Inflammatory macrophage treated with lipopolysaccharide for 4 hours (primary cell): ENCODE measurements at places on chromosomes 3 and 15.
A peak's percentile ranks its signal among the peaks of the same experiment; 100 is the strongest.

- no peak for DNase-seq
Measured at GRCh38 chr3:154510780-154511179, 80.8 kb upstream of the GPR149 start.

- no peak for DNase-seq
Measured at GRCh38 chr3:182738583-182739411, 54.5 kb upstream of the ATP11B start.

- peak; percentile 87 for DNase-seq
Measured at GRCh38 chr3:17023006-17023664, 138.4 kb downstream of the PLCL2 start.

- no peak for DNase-seq
Measured at GRCh38 chr3:158419820-158420653, 151.0 kb upstream of the MLF1 start.

GRCh38 chr15:28024889-28025250, 74.2 kb downstream of the OCA2 start:
- DNase-seq = no peak

GRCh38 chr15:74903676-74904075, 3.0 kb downstream of the FAM219B start:
- DNase-seq = no peak

DNA sequence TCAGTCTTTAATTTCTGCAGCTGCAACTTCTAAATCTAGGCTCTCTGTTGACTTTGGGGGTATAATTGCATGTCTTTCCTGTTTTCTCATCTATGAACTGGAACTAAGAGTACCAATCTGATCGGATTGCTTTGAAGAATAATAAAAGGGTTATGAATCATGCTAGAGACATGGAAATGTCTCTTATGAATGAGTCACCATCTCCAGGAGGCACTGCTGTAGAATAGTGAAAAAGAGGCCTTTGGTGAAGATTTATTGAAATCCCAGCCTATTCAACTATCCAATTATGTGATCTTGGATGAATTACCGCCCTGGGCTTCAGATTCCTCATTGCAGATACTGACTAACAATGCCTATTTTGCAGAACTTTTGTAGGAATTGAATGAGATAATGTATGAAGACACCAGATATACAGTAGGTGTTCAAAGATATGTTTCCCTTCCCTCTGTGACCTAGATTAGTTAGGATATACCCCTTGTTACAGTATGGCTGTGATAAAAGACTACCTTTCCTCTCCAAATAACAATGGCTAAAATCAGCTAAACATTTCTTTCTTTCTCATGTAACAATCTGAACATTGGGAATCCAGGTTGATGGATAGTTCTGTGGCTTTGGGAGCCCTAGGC, 11.5 kb upstream of the CMTM8 start:
- no peak for DNase-seq

DNA sequence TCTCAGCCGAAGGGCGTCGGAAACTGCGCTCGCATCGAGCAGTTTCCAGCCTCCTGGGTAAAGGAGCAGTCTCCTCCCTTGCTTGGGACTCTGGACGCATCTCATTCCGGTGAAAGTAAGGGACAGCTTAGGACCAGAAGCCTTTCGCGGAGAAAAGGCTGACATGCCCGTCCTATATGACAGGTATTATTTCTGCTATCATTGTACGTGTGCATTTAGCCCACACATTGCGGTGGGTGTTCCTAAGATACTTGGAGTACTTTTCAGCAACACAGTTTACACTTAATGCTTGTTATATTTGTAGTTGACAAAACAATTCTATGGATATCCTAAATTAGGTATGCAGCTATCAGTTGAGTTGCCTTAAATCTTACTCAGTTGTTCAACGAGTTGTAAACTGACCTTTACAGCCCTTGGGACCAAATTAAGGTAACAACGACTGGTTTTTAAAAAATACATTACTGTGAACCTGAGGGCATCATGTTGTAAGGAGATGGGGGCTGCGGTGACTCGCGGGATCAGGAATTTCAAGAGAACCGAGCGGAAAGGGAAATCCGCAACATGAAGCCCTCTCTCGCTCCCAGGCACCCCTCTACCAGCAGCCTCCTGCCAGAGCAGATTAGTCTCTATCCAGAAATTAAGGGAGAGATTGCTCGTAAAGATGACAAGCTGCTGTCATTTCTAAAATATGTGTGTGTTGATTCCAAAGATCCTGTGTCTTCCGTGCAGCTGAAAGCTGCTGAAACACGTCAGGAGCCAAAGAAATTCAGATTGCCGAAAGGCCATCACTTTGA, 632 bp upstream of the COPS2 start:
- no peak for DNase-seq

GRCh38 chr3:188687389-188687788, 484.4 kb upstream of the TPRG1 start:
- DNase-seq = peak; percentile 98

GRCh38 chr3:126389794-126390146, 4.9 kb upstream of the CFAP100 start:
- DNase-seq = no peak

DNA sequence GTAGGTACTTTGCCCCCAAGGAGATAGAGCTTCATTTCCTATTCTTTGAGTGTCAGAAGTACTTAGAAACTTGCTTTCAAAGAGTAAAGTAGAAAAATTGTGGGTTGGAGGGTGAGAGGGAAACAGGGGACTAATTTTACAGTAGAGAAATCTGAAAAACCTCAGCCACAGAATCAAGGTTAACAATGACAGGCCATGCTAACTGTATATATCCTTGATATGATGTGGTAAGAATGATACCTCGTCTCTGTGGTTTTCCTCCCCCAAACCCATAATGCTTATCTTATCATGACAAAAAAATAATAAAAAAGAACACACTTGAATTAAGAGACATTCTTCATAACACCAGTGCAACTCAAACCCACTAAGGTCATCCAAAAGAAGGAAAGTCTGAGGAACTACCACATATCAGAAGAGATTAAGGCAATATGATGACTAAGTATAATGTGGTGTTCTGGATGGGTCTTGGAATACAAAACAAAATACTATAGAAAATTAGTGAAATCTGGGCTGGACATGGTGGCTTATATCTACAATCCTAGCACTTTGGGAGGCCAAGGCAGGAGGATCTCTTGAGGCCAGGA, 360.4 kb downstream of the ULK4 start:
- DNase-seq = no peak

- DNase-seq = peak; percentile 51
Measured at GRCh38 chr3:129824926-129825541, 68.5 kb downstream of the TMCC1 start.

GRCh38 chr3:16072420-16073110, 101.9 kb upstream of the GALNT15 start:
- no peak for DNase-seq

- DNase-seq = peak; percentile 67
Measured at GRCh38 chr15:92958105-92958504, 58.0 kb downstream of the CHD2 start.

- DNase-seq = no peak
Measured at GRCh38 chr15:85443046-85443445, 62.6 kb downstream of the AKAP13 start.

DNA sequence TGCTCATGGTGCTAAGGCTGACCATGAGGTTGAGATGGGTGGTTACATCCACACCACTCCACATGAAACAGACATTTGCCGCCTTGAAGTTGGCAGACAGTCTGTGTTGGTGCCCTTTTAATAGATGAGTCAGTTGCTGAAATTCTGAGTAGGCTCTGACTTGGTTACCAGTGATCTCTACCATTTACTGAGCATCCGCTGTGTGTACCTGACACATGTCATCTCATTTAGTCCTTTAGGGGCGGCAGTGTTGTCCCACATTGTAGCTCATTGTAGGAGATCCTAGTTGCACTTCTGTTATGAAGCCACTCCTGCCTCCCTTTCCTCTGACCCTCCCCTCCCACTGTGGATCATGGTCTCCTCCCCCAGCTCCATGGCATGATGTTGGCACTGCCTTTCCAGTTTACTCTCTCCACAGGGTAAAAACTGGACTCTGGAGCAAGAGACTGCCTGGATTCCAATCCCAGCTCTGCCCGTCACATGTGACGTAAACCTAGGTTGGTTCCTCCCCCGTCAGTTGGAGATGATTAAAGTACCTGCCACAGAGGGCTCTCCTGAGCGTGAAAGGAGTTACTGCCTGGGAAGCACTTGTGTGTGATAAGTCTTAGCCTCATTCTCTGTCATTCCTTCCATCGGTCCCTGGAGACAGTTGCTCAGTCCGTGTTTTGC, 21.6 kb downstream of the SLCO3A1 start:
- DNase-seq = no peak

GRCh38 chr3:134447351-134447750, 38.4 kb downstream of the ANAPC13 start:
- no peak for DNase-seq

GRCh38 chr3:82610236-82610635, 848.8 kb upstream of the GBE1 start:
- no peak for DNase-seq

GRCh38 chr15:101188637-101189408, 63.0 kb downstream of the CHSY1 start:
- DNase-seq = no peak

- DNase-seq = peak; percentile 39
Measured at GRCh38 chr3:49397470-49397869, 14.3 kb downstream of the RHOA start.

GRCh38 chr15:48963524-48964113, at the start of gene SHC4:
Gene SHC4 (minus strand): TSS chr15:48963919. CDS start chr15:48963015, 904 bp downstream.
- peak; percentile 18 for DNase-seq

GRCh38 chr3:155631323-155632019, 113.4 kb downstream of the PLCH1 start:
- DNase-seq = no peak

DNA sequence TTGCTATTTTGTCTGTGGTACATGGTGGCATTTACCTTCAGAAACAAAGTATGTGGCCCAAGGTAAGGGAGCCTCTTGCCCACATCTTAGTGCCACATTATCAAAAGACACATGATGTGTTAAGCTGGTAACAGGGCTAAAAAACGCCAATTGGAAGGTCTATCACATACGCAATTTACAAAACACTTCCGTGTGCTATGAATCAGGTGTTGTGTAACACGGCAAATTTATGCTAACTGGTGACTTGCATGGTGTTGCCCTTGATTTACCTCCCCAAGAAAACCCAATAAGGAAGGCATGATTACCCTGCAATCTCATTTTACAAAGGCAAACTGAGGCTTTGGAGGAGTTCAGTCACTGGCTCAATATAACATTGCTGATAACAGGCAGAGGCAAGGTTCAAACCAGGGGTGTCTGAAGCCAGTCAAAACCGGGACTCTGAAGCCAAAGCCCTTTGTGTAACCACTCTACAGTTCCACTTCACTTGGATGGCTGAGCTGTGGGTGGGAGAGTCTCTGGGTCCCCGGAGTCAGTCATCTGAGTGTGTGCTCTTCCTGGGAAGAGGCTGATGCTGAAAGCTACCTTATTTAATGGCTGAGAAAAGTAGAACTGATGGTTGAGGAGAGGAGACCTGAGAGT, 103.9 kb upstream of the BCL6 start:
- DNase-seq = peak; percentile 52

GRCh38 chr3:79587150-79587549, 180.6 kb downstream of the ROBO1 start:
- DNase-seq = no peak

GRCh38 chr3:58597770-58598310, 20.6 kb upstream of the FAM107A start:
- DNase-seq = no peak

DNA sequence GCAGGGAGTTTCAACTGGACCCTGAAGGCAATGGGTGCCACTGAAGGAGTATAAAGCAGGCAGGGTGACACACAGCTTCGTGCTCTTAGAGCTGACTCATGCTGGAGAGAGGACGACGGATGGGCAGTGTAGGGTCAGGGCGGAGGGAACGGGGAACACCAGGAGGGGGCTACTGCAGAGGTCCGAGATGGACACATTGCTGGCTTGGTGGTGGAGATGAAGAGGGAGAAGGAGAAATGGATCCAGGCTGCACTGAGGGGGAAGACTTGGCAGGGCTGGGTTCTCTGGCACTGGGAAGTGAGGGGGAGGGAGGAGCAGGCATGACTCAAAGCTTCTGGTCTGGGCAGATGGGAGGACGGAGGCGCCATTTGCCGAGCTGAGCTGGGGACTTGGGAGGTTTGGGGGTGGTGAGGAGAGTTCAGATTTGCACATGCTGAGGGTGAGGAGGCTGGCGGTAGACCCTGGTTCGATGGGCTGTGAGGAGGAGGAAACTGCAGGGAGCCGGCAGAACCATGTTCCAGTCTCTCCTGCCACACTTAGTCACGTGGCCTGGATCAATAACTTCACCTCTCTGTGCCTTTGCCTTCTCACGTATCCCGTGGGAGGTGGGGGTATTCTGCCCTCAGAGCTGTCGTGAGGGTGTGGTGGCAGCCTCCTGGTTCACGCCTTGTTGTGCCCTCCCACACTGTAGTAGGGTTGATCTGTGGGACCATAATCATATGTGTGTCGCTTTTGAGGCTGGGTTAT, 4.6 kb upstream of the KCTD6 start:
- peak; percentile 76 for DNase-seq

- peak; percentile 98 for DNase-seq
Measured at GRCh38 chr15:58521293-58521991, 89.7 kb downstream of the LIPC start.

GRCh38 chr3:61701011-61701410, 139.6 kb downstream of the PTPRG start:
- DNase-seq = no peak

GRCh38 chr3:102896851-102897621, 462.2 kb downstream of the ZPLD1 start:
- DNase-seq = no peak

DNA sequence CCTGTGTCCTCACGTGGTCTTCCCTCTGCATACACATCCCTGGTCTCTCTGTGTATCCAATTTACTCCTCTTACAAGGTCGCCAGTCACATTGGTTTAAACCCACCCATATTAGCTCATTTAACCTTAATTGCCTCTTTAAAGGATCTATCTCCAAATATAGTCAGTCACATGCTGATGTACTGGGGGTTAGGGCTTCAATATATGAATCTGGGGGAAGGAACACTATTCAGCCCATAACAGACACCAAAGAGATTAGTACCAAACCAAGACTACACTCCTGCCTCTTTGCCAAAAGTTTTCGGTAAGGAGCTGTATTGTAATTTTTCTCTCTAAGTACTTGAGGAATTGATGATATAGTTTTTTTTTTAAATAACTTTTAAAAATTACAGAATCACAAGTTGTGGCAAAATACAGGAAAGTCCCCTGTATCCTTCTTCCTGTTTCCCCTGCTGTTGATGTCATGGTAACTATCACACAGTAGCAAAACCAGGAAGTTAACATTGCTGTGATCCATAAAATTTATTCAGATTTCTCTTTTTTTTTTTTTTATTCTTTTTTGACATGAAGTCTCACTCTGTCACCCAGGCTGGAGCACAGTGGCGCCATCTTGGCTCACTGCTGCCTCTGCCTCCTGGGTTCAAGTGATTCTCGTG, 67.8 kb downstream of the SLCO3A1 start:
- peak; percentile 92 for DNase-seq
